CD8-positive, alpha-beta memory T cell (primary cell): ENCODE measurements at places on chromosomes 7 and 10.
A peak's percentile ranks its signal among the peaks of the same experiment; 100 is the strongest.

GRCh38 chr10:90326498-90327267, 531.2 kb downstream of the HTR7 start:
- no peak overlapping the region for H3K27ac ChIP-seq
- no peaks in the 10 kb centered on the region for H3K36me3 ChIP-seq
- H3K4me1 ChIP-seq, result no peaks in the 10 kb centered on the region
- DNase-seq, result no peak

- no peak overlapping the region for H3K4me3 ChIP-seq
- H3K27me3 ChIP-seq, result no peaks in the 10 kb centered on the region
- no peaks in the 10 kb centered on the region for H3K4me1 ChIP-seq
- H3K36me3 ChIP-seq, result no peaks in the 10 kb centered on the region
- H3K27ac ChIP-seq, result no peak overlapping the region
Observed at GRCh38 chr10:30861221-30861620, 170.4 kb downstream of the ZNF438 start.

GRCh38 chr7:106679153-106679931, 18.4 kb upstream of the CCDC71L start:
- no peak overlapping the region for H3K4me3 ChIP-seq
- H3K27me3 ChIP-seq, result no peaks in the 10 kb centered on the region
- peak overlapping the region; percentile 75 for H3K27ac ChIP-seq
- H3K36me3 ChIP-seq, result no peaks in the 10 kb centered on the region

GRCh38 chr10:71684356-71685173, 35.0 kb downstream of the C10orf105 start:
- DNase-seq, result no peak
- H3K36me3 ChIP-seq, result no peaks in the 10 kb centered on the region
- no peaks in the 10 kb centered on the region for H3K27me3 ChIP-seq
- no peak overlapping the region for H3K4me3 ChIP-seq
- H3K27ac ChIP-seq, result no peak overlapping the region
- H3K4me1 ChIP-seq, result no peaks in the 10 kb centered on the region

DNA sequence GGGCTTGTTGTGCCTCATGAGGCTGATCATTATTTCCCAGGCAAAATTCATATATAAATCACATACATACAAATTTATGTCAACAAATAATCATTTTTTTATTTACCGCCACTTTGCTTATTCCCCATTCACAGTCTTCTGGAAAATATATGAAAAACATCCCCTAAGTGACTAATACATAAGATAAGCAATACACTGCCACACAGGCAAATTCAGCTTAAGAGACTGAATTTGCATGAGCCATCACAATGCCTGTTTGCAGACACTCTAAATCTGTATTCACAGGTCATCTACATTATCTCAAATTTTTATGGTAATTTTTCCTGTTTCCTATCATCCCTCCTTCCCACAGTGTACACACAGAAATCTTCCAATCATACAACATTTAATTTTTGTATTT, 13.2 kb downstream of the OSBPL3 start:
- no peak overlapping the region for H3K4me3 ChIP-seq
- no peak overlapping the region for H3K27ac ChIP-seq
- no peak for DNase-seq
- no peaks in the 10 kb centered on the region for H3K27me3 ChIP-seq
- H3K36me3 ChIP-seq, result no peaks in the 10 kb centered on the region

DNA sequence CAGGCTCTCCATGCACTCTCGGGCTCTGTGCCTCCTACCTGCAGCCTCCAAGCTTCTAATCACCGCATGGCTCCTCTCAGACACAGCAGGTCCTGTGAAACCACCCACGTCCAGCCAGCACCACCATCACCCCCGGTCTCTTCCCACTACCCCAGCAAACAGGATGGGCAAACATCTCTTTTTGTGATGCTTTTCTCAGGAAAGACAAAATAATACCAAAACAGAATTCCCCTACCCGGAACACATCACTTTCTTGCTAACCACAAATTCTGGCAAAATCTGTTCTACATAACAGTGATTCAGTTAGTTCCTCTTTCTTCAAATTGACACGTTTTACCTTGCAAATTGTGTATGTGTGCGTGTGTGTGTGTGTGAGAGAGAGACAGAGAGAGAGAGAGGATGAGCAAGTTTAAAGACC, 6.5 kb downstream of the SNX8 start:
- no peak for DNase-seq
- no peaks in the 10 kb centered on the region for H3K36me3 ChIP-seq
- H3K4me1 ChIP-seq, result no peaks in the 10 kb centered on the region
- no peaks in the 10 kb centered on the region for H3K27me3 ChIP-seq
- H3K27ac ChIP-seq, result no peak overlapping the region

DNA sequence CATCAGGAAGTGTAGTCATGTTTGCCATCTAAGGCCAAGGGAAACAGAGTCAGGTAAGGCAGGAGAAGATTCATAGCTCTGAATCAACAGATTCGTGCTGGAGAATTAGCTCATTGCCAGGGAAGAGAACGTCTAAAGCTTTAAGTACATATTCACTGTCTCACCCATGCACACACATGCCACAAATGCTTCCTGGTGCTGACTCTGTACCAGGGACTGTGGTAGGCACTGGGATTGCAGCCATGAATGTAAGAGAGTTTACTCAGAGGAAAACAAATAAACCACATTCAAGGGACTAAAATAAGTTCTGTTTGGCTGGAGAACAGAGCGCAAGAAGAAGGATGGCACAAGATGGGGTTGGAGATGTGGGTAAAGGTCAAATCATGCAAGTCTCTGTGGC, 89.8 kb upstream of the HPS1 start:
- H3K4me1 ChIP-seq, result no peaks in the 10 kb centered on the region
- no peak overlapping the region for H3K27ac ChIP-seq
- H3K27me3 ChIP-seq, result no peaks in the 10 kb centered on the region
- DNase-seq, result no peak

DNA sequence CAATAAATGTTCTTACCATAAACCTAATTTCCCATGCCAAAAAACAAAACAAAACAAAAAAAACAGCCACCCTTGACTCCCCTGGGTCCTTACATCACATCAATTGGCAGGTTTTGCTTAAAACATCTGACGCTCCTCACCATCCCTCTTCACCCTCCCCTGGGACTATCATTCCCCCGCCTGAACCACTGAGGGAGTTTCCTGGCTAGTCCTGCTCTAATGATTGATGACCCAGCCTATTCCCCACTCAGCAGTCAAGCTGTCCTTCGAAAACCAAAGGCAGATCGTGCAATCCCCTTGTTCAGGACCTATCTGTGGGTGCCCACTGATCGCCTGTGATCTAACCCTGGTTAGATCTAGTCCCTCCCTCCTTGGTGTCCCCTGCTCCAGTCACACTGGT, 11.2 kb upstream of the FRMPD2 start:
- H3K27me3 ChIP-seq, result no peaks in the 10 kb centered on the region
- no peaks in the 10 kb centered on the region for H3K36me3 ChIP-seq
- H3K4me3 ChIP-seq, result no peak overlapping the region
- DNase-seq, result no peak

GRCh38 chr10:106938513-106938912, 226.0 kb downstream of the SORCS1 start:
- H3K36me3 ChIP-seq, result no peaks in the 10 kb centered on the region
- DNase-seq, result no peak
- no peaks in the 10 kb centered on the region for H3K27me3 ChIP-seq

DNA sequence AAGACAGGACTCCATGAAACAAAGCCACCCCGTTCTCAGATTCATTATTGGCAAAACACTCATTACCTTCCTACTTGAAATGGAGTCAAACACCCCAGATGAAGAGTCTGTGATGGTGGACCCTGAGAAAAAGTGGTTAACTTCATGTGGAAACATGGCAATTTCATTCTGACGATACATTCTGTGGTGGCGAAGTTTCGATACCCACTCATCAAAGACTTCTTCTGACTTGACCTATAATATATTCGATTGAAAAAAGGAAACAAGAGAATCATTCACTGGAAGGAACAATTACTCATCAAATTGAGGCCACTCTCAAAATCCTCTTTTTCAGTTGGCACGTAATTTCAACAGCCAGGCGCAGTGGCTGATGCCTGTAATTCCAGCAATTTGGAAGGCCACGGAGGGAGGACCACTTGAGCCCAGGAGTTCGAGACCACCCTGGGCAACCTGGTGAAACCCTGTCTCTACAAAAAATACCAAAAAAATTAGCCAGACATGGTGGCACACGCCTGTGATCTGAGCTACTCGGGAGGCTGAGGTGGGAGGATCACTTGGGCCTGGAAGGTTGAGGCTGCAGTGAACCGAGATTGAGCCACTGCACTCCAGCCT, 108.8 kb upstream of the GSDME start:
- no peaks in the 10 kb centered on the region for H3K27me3 ChIP-seq
- H3K4me3 ChIP-seq, result no peak overlapping the region
- no peaks in the 10 kb centered on the region for H3K4me1 ChIP-seq

DNA sequence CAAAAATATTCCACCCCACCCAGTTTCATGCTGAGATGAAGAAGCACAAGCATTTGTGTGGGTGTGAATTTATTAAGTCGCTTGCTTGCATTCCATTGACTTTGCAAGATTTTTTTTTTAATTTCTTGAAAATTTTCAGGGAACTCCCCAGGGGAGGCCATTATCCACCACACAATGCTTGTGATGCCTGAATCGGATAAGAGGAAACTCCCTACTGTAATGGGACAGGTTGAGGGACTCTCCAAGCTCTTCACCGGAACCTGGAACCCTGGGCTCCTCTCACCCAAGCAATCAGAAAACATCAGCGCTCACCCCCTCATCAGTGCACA, 153.6 kb upstream of the ZMIZ1 start:
- no peak overlapping the region for H3K4me3 ChIP-seq
- H3K27ac ChIP-seq, result no peak overlapping the region
- DNase-seq, result no peak
- H3K36me3 ChIP-seq, result no peaks in the 10 kb centered on the region
- no peaks in the 10 kb centered on the region for H3K27me3 ChIP-seq

DNA sequence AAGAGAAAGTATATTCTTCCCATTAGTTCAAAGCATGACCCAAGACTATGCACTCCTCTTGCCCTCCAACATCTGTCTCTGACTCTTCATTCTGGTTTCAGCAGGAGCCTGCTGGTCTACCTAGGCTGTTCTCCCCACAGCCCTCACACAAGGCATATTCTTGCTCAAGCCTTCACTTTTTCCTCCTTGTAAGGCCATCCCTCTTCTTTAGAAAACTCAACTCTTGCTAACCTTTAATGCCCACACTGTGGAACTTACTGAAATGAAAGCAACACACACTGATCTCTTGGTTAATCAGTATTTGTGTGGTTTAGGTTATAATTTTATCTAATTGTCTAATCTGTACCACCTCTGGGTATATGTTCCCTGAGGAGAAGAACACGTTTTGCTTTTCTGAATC, 75.8 kb downstream of the PRKCQ start:
- DNase-seq, result no peak
- H3K36me3 ChIP-seq, result peaks cover 39% of the 10 kb centered on the region
- H3K27ac ChIP-seq, result no peak overlapping the region
- H3K27me3 ChIP-seq, result no peaks in the 10 kb centered on the region

DNA sequence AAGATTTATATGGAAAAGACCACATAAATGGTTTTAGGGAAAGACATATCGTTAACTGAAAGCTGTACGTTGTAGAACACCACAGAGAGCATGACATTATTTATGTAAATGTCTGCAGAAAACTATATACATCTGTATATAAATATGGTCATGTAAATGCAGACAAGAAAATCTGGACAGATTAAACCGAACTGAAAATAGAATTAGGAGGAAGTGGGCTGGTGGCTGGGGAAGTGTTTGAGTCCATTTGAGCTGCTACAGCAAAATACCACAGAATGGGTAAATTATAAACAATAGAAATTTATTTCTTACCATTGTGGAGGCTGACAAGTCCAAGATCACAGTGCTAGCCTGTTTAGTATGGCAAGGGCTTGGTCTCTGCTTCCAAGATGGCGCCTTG, 56.3 kb upstream of the USP6NL start:
- H3K27me3 ChIP-seq, result no peaks in the 10 kb centered on the region
- H3K27ac ChIP-seq, result no peak overlapping the region
- H3K4me1 ChIP-seq, result peaks cover under 1% of the 10 kb centered on the region

GRCh38 chr10:28797904-28798371, 120.6 kb downstream of the BAMBI start:
- no peaks in the 10 kb centered on the region for H3K36me3 ChIP-seq
- DNase-seq, result no peak
- H3K27me3 ChIP-seq, result no peaks in the 10 kb centered on the region
- no peak overlapping the region for H3K27ac ChIP-seq
- no peak overlapping the region for H3K4me3 ChIP-seq
- no peaks in the 10 kb centered on the region for H3K4me1 ChIP-seq

DNA sequence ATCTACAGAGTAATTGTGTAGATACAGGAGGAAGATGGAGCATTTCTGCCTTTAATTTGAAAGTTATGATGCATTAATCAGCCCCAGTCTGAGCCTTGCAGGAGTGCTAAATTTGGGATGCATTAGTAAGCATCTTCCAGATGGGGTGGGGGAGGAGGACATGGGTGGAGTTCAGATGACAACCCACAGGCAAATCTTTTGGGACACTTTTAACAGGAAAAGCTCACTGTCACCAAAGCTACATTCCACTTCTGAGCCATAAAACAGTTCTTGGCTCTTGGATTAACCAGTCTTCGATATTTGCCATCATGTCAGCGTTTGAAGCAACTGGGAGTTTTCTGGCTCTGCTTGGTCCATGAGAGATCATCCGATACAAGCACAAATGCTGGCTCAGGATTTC, 121.1 kb downstream of the CXCL12 start:
- DNase-seq, result no peak
- H3K4me1 ChIP-seq, result no peaks in the 10 kb centered on the region
- H3K27me3 ChIP-seq, result no peaks in the 10 kb centered on the region
- H3K27ac ChIP-seq, result no peak overlapping the region

GRCh38 chr7:107995184-107996071, 7.5 kb downstream of the LAMB1 start:
- no peak overlapping the region for H3K27ac ChIP-seq
- H3K4me3 ChIP-seq, result no peak overlapping the region
- no peaks in the 10 kb centered on the region for H3K36me3 ChIP-seq
- H3K27me3 ChIP-seq, result peaks cover 4% of the 10 kb centered on the region
- DNase-seq, result no peak

DNA sequence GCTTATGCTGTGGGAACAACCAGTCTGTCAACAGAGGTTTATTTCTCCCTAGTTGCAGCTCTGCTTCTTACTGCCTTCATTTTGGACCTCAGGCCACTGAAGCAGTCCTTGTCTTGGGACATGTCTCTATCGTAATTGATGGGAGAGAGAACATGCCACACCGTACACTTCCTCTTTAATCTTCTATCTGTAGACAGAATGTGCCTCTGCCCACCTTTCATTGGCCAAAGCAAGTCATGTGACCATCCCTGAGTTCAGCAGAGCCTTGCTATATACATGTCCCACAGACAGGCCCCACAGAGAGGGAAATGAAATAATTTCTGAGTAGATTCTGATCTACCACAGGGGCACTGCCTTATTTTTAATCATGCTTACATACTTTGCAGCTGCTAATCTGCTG, 98.0 kb downstream of the KCND2 start:
- no peaks in the 10 kb centered on the region for H3K4me1 ChIP-seq
- DNase-seq, result no peak
- H3K27ac ChIP-seq, result no peak overlapping the region
- H3K27me3 ChIP-seq, result no peaks in the 10 kb centered on the region
- H3K36me3 ChIP-seq, result no peaks in the 10 kb centered on the region
- no peak overlapping the region for H3K4me3 ChIP-seq

GRCh38 chr10:49310460-49310859, 11.5 kb downstream of the C10orf71 start:
- no peak overlapping the region for H3K4me3 ChIP-seq
- no peak for DNase-seq
- peaks cover 9% of the 10 kb centered on the region for H3K4me1 ChIP-seq
- no peaks in the 10 kb centered on the region for H3K36me3 ChIP-seq
